ENCODE measurements at places on chromosomes 4 and X. TPM values are rescaled to one million over a fixed set of nuclear protein-coding genes. Genes with fewer than 3 reads are reported as not detected.
A peak's percentile ranks its signal among the peaks of the same experiment; 100 is the strongest.

Gene SLC34A2
- 35.7 TPM for total RNA-seq

- no peak for DNase-seq
Observed at GRCh38 chrX:124028182-124028581, 66.7 kb downstream of the STAG2 start.

Gene REPS2
- total RNA-seq = 9.8 TPM

Gene VSIG4
- 21.3 TPM for total RNA-seq

DNA sequence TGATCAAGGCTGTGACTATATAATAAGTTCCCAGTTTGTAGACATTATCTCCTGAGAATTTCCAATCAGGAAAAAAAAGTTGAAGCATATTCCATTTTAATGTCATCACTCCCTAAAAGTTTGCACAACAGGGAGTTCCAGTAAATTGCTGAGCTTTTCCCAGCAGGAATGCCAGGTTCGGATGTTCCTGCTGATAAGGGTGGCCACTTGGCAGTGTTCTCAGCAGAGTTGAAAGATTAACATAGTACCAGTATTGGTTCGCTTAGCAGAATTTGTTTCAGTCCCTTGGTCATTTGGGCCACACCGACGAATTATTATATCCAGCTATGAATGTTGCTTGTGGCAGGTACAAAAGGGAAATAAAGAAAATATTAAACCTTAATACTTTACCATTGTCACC, 5.2 kb upstream of the CXCL2 start:
- peak; percentile 70 for DNase-seq

Gene SPANXD
- not detected for total RNA-seq

GRCh38 chrX:74179990-74180389, 124.0 kb upstream of the ZCCHC13 start:
- no peak for DNase-seq

Gene CHRNA9
- not detected for total RNA-seq

- DNase-seq = no peak
Observed at GRCh38 chrX:20952180-20952579, 422.0 kb upstream of the CNKSR2 start.

Gene SHOX
- total RNA-seq = not detected

Gene PAK3
- total RNA-seq = 4.0 TPM

Gene SPIN2A
- total RNA-seq = 1.5 TPM

Gene SULT1E1
- 0.87 TPM for total RNA-seq

- DNase-seq = peak; percentile 75
Observed at GRCh38 chr4:16289897-16290554, 63.8 kb upstream of the TAPT1 start.

DNA sequence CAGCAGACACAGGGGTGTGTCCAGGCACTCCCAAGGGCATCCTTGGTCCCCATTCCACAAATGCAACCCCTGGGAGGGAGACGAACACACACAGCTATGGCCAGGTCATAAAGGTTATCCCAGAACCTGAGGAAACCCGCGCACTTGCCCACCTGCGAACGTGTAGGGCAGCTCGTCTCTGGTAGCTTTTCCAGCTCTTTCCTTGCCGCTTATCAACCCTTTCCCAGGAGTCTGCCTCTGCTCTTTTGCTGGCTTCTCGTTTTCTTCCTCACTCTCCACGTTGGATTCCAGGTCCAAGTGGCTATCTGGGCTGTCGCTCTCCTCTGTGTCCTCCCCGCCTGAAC, 13.5 kb downstream of the NOP14 start:
- DNase-seq = no peak

GRCh38 chr4:8090312-8090711, 68.3 kb downstream of the ABLIM2 start:
- peak; percentile 60 for DNase-seq

Gene JCHAIN
- total RNA-seq = 25.0 TPM

- DNase-seq = peak; percentile 67
Observed at GRCh38 chr4:169619518-169619957, 840 bp upstream of the CLCN3 start.

- DNase-seq = no peak
Observed at GRCh38 chr4:23922013-23922412, 32.2 kb upstream of the PPARGC1A start.

- DNase-seq = no peak
Observed at GRCh38 chr4:68176500-68176899, 46.8 kb upstream of the TMPRSS11F start.

DNA sequence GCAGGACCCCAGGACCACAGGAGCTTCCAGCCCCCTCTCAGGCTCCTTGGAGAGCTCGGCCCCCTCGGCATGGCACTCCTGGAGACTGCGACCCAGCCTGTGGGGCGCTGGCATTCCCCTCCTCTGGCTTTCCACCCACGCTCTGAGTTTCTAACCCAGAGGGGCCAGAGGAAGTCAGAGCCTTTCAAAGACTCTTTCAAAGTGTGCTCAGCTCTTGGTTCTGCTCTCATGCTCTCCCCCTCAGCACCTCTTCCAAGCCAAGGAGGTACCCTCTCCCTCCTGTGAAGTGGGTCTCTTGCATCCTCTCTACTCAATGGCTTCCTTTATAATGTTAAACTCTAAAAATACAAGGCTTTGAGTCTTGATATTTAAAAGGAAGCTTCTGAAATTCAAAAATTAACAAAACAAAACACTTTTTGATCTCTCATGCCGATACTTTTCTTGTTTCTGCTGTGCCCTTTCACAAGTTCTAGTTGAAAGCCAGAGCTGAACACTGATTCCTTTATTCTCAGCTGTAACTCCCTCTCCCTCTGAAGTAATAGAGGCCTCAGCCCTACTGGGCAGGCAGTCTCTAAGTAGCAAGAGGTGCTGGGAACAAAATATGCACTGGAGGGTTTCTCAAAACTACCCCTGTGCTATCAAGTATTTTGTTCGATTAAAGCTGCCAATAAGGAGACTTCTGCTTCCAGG, 82.8 kb downstream of the NAT8L start:
- no peak for DNase-seq

- peak; percentile 34 for DNase-seq
Observed at GRCh38 chr4:92184566-92184965, 119.2 kb upstream of the GRID2 start.

- no peak for DNase-seq
Observed at GRCh38 chrX:131970347-131970746, 52.8 kb upstream of the STK26 start.

DNA sequence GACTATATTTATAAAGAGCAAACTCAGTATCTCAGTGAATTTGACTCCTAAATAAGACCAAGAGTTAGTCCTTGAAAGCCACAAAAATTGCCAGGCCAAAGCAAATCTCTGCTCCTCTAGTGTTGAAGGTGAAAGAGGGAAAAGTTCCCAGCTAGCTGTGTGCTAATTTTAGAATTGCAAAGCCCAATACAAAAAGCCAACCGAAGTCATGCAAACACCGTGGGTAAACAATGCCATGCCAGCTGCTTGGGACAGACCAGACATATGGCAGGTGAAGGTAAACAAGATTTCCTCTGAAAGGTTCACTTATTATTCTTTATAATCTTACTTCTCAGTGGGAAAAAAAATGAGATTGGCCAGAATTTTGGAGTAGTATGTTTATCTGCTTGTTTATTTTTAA, 80.5 kb upstream of the LNX1 start:
- peak; percentile 41 for DNase-seq

Gene GNRHR
- total RNA-seq = not detected

Gene RENBP
- not detected for total RNA-seq

DNA sequence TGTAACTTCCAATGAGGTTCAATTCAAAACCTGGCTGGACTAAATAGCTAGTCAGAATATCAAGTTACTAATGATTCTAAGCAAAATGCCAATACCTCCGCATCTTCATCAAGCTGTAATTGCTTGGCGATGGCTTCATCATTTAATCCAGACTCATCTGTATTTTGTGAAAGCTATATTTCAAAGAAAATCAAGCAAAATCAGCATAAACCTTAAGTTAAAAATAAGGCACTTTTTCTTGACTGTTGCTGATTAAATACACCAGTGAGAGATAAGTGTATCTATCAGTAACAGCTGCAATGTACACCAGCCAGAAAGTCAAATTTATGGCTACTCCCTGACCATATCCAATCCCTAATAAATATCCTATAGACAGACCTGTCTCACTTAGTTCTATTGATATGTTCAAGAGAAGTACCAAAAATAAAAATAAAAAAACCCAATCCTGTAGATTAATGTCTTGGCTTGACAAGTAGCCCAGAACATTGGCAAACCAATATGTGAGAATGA, 39.6 kb downstream of the RFC1 start:
- DNase-seq = no peak

- DNase-seq = no peak
Observed at GRCh38 chr4:149845743-149846142, 30.1 kb upstream of the IQCM start.

- no peak for DNase-seq
Observed at GRCh38 chr4:145446184-145446583, 35.5 kb upstream of the SMAD1 start.

- peak; percentile 56 for DNase-seq
Observed at GRCh38 chr4:83639849-83640493, 104.1 kb downstream of the GPAT3 start.

GRCh38 chrX:22538580-22538979, 265.9 kb downstream of the CBLL2 start:
- no peak for DNase-seq

Gene UCP1
- total RNA-seq = 0.37 TPM

Gene POF1B
- total RNA-seq = 6.7 TPM

Gene UBE2D3
- total RNA-seq = 398 TPM

GRCh38 chr4:40046311-40046980, 10.2 kb upstream of the N4BP2 start:
- DNase-seq = peak; percentile 82

Gene P2RY10
- not detected for total RNA-seq

GRCh38 chr4:113822555-113823290, 61.2 kb upstream of the CAMK2D start:
- no peak for DNase-seq

GRCh38 chrX:103626855-103627254, 1.9 kb upstream of the TCEAL1 start:
- no peak for DNase-seq

- DNase-seq = no peak
Observed at GRCh38 chr4:53043055-53043454, 180.9 kb downstream of the RASL11B start.

GRCh38 chr4:162707962-162708361, 458.7 kb downstream of the NAF1 start:
- no peak for DNase-seq

DNA sequence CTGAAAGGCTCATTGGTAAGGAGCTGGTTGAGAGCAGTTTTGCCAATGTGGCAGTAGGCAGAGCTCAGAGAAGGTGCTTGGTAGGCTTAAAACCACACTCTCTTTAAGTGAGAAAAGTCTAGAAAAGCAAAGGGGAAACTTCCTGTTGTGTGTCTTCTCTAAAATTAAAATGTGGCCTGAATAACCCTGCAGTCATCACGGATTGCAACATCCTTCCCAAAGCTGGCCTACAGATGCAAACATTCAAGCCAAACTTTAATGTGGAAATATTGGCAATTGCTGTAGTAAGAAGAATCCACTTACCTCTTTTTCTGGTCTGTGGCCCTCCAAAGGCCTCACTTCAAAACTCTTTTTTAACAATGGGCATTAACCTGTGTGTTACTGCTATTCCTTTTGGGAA, 348.5 kb downstream of the OPHN1 start:
- DNase-seq = no peak

DNA sequence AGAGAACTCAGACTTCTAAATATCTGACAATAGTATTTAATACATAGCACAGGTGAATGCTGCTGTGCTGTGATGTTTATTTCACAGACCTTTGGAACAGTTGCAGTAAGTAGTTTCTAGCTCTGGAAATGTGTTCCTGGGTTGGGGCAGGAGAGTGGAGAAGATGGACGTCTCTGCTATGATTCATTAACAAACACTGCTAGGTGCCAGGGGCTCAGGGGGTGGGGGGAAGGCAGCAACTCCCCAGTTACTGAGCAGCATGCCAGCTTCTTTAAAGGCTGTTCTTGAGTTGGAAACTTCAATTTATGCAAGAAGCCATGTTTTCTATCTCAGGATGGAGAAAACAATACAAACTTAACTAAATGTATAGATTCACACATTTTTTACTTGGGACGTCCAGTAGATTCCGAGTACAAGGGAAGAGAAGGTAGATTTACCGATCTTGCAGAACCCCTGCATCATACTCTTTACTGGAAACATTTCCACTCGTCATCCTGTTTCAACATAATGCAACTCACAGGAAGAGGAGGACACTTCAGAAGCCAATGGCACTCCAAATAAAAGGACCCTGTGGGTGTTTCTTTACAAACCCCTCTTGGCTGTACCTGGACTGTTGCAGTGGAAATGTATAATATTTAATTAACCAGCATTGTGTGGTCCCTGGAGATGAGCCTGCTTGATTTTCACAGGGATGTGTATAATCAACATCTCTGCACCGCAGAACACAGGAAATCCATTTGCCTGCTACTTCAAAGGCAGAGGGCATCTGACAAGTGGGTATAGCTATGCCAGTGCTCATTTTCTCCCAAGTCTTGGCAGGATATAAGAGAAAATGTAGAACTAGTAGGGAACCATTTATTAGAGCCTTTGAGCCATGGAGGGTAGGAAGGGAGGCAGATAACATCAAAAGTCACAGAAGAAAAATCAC, 171.4 kb downstream of the SH3KBP1 start:
- no peak for DNase-seq

DNA sequence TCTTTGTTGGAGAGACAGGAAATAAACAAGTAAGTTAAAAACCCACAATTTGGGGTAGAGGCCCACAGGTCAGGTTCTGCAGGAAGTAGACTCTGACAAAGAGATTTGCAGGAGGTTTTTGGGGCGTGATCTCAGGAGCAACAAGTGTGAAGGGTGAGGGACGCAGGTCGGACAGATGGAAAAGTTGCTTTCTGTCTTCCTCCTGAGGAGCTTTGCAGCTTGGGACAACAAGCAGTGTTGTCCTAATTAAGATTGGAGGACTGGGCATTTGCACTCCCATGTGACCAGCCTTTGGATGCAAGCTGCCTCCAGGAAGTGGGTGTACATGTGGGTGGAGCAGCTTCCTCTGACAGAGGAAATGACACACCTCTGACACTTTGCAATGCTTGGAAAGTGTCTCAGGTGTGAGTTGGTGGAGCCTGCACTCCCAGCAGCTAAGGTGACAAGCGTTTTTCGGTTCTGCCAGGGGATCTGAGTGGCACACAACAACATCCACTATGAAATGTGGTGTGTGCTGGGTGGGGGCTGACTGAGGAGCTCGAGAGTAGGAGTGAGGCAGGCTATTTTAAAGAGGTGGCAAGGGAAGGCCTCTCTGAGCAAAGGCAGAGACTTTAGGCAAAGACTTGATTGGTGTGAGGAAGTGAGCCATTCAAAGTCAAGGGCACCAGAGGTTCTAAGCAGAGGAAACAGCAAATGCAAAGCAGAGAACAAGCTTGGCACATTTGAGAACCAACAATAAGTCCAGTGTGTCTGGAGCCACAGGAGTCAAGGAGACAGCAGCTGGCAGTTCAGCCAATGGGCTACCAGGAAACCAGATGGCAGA, 339.8 kb upstream of the GATB start:
- peak; percentile 68 for DNase-seq

DNA sequence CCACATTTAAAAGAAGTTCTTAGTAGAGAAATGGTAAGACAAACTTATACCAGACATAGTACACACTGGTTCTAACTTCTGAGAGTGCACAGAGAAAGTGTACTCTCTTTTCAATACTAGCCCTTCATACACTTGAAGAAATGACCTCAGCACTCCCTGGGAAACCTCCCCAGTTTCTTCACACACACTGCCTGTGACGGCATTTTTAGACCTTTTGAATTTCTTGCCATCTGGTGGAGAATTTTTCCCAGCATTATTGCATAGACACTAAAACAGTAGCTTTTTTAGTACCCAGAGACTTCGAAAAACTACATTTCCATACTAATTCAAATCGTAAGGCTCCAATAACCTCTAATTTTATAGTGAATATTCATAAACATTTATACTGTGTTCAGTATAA, 341.6 kb upstream of the MAOA start:
- DNase-seq = no peak

GRCh38 chrX:134186362-134187121, 50.4 kb upstream of the CCDC160 start:
- DNase-seq = no peak

Data from stomach (tissue), 19 donors.